ENCODE measurements at places on chromosomes 2 and 18.

GRCh38 chr2:60321816-60322215 lies 231.6 kb downstream of the BCL11A start:
- DNase-seq, result no peak

- no peak for DNase-seq
Observed at GRCh38 chr2:177530561-177530960, 138.0 kb downstream of the AGPS start.

GRCh38 chr2:217994776-217995274 lies 8.0 kb downstream of the TNS1 start:
- no peak for DNase-seq

GRCh38 chr2:206736935-206737334 lies 18.7 kb upstream of the DYTN start:
- DNase-seq, result no peak

- DNase-seq, result no peak
Observed at GRCh38 chr18:49976795-49977560, 163.6 kb upstream of the ACAA2 start.

GRCh38 chr2:74028741-74029140 lies 44.0 kb downstream of the TET3 start:
- no peak for DNase-seq

- no peak for DNase-seq
Observed at GRCh38 chr2:99802734-99803133, 312.9 kb upstream of the REV1 start.

DNA sequence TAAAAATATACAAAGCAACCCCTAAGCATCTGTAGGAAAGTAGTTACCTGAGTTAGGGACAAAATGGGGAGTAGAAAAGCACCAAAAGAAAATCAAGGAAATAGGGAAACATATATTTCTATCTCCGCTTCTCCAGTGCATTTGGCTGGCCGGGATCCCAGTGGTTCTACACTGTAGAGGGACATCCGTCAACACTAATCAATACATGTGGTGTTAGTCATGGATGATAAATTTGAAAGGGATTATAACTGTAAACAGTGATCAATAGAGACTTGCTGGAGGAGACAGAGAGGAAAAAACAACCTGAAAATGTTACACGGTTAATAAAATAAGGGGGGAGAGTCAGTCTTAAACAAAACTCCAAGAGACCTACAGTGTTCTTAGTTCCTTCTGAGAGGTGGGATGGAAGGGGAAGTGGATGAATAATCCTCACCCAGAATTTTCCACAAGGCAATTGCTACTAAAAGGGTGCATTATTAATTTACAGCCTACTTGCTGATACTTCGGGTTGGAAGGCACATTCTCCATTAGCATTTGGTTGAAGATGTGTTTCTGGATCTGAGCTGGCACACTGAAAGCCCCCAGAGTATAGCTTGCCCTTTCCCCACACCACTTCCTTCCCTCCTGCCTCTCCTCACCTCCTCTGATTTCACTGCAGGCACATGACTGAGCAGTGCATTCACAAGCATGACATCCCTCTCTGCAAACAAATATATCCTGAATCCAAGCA lies 530.0 kb downstream of the BCL11A start:
- DNase-seq, result no peak

DNA sequence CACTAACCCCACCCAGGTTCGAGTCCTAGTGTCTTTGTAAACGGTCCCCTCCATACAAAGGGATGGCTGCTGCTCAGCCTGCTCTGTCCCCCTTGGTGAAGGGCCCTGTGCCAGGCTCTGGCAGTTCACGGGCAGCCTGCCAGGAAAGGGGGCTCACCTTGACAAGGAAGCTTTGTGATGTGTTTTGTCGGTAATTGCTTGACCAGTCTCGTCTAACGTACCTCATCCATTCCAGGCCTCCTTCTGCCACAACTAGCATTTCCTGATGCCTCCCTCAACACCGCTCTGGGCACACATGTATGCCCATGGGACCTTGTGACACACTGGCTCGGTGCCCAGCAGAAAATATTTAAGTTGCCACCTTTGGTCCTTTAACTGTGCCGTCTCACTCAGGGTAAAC lies 171.9 kb downstream of the KLHL29 start:
- no peak for DNase-seq

DNA sequence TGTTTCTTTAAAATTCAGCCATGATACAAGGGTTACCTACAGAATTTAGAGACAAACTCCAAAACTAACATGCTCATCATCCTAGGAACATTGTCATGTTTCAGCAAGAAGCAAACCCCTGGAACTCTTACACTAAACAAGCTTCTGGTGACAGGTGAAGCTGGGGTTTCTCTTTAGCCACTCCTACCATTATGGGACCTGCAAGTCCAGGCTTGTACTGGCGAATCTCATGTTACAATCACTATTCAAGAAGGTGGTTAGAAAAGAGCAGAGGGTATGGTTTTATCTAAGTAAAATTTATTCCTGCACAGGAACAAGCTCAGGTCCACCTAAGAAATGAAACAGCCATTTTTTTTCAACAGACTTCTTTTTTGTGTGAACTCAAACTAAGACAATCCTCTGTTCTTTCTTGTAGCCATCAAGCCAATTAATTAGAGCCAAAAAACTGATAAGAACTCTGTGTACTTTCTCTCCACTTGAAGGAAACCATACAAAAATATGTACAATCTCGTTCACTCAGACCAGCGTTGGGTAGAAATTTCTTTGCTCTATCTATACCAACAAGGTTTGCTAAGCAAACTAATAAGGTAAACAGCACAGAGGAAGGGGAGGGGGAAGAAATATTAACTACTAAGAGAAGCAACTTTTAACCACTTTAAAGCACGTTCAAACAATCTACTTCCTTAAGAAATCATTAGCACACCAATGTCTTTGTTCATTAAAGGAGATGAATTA lies 63.3 kb upstream of the NEDD4L start:
- no peak for DNase-seq

- no peak for DNase-seq
Observed at GRCh38 chr2:121030523-121030922, 254.5 kb downstream of the TFCP2L1 start.

DNA sequence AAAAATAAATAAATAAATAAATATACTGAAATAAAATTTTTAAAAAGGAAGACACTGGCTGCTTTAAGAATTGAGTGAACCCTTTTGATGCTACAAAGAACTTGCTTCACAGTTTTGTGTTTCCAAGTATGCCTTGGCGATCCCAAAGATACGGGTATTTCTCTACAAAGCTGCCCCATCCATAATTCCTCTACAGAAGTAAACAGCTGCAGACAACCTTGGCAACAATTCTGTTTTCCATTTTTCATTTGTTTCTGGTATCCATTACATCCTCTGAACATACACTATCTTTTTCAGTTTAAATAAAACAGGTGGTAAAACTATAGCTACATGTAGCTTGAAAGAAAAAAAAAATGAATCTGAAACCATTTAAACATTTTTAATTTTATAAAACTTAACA lies 552.8 kb upstream of the KLHL29 start:
- no peak for DNase-seq

DNA sequence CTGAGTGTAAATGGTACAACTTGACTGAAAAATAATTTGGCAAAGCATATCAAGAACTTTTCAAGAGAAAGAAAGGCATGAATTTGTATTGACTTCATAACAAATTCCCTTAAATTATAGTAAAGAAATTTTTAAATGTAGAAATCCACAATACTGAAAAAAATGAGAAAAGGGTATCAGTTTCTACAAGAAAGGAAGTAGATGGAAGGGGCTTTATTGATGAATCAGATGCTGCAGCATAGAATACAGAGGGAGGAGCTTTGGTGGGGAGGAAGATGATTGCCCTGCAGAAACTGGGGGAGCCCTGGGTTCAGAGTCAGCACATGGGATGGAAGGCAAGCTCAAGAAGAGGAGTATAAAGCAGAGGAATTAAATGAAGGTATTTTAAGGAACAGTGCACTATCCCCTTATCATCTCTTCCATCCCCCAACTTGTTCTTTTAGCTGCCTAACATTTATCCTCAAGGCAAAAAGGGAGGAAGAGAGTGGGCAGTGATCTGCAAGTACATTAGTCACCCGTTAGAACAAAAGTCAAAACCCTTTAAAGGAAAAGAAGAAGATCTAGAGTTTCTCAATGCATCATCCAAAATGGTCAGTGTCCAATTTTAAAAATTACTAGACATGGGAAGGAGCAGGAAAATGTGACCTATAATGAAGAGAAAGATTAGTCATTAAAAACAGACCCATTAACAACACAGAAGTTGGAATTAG lies 77.7 kb downstream of the KCTD18 start:
- DNase-seq, result no peak

- DNase-seq, result no peak
Observed at GRCh38 chr2:109242654-109243331, 113.8 kb downstream of the SH3RF3 start.

GRCh38 chr2:150672311-150672710 lies 184.8 kb upstream of the RND3 start:
- DNase-seq, result no peak

- no peak for DNase-seq
Observed at GRCh38 chr2:70994009-70994698, 519 bp downstream of the TEX261 start.

DNA sequence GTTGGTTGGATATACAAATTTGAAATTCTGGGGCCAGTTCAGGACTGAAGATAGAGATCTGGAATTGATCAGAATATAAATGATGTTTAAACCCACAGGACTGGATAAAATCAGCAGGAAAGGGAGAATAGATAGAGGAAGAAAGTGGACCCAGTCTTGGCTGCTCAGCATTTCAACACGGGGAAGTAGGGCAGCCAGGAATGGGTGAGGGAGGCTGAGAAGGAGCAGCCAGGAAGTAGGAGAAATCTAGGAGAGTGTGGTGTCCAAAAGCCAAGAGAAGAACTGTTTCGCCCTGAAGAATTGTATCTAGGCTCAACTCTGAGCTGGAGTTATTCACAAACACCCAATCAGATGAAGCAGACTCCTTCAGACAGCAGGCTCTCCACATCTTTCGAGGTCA lies 197.9 kb downstream of the CDCA7 start:
- no peak for DNase-seq

DNA sequence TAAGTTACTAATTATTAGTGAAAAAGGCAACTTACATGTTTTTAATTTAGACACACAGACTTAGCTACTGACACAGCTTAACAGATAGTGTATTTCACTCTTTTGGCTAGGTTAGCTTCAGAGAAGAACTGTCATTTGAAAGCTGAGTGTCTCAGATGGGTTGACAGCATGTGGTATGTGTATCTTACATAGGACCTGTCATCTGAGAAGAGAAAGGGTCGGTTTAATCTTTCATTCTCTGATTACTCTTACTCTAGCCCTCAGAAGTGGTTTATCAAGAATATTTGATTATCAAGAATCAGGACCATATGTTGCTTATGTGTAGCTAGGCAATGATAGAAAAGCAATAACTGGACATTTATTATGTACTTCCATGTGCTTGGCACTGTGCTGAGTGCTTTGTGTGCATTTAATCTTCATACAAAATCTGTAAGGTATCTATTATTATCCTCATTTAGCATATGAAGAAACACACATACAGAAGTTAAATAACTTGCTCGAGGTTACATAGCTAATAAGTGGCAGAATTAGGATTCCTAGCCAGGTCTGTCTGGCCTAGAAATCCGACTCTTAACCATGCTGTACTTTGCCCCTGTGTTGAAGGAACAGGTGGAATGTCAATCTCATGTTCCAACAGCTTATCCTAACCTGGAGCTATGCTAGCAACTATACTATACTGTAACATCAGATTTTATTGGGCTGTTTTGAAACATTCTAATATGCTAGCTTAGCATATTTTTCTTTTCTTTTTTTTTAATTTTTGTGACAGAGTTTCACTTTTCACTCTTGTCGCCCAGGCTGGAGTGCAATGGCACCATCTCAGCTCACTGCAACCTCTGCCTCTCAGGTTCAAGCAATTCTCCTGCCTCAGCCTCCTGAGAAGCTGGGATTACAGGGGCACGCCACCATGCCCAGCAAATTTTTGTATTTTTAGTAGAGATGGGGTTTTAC lies 28.4 kb downstream of the CFLAR start:
- DNase-seq, result no peak

DNA sequence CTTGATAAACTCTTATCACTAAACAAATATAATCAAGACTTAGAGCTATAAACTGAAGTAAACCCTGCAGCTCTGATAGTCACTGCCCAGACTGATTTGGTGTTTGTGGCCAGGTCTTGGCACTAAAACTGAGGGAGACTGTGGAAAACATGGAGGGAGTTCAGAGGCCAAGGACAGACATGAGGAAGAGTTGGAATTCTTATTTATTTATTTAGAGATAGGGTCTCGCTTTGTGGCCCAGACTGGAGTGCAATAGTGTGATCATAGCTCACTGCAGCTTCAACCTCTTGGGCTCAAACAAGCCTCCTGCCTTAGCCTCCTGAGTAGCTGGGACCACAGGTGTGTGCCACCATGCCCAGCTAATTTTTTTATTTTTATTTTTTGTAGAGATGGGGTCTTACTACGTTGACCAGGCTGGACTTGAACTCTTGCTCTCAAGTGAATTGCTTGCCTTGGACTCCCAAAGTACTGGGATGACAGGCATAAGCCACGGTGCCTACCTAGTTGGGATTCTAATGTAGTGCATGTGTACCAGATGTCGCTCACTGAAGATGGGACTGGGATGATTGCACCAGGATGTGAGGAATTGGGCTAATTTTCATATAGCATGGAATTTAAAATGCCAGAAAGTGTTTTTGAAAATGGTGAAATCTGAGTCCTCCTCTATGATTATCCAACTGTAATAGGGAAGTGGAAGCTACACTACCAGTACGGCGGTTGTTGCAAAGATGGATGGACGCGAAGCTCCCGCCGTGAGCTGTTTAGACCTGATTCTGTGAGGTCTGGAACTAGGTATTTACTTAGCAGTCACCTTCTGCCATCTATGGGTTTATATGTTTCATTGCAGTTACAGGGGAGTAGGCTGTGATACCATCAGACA lies 52.7 kb upstream of the CTLA4 start:
- no peak for DNase-seq

GRCh38 chr2:151287513-151288250 lies 1.8 kb downstream of the NMI start:
- no peak for DNase-seq

DNA sequence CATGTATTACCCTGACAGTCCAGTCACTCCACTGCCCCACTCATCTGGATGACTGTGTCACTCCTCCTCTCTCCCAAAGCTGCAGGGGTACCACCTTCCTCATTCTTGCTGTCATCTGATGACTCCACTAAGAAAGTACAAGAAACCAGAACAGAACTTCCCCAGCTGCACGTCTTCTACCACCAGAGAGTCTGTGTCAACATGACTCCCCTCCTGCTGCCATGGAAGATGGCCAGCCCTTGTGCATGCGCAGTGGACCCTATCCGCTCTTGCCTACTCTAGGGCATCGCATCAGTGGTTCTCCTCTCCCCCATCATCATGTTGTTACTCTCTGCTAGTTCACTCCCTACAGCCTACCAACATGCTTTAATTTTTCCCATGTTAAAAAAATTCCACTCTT lies 14.5 kb upstream of the ST8SIA3 start:
- DNase-seq, result no peak
